D341Med (cell line): ENCODE measurements at places on chromosomes 12 and 14.

DNA sequence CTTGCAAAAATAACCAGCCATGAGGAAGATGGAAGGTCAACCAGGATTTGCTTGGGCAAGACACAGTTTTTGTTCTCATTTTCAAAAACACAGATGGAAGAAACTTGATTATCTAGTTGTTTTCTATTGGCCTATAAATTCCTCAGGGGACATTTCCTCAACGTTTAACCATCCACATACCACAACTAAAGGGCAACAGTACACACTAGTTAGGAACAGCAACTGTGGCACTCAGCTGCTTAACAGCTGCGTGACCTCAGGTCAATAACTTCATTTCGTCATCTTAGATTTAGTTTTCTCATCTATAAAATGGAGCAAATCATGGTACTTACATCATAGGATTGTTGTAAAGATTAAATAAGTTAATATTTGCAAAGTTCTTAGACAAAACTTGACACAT is 18.7 kb downstream of the SSTR1 start:
- no peak for DNase-seq

DNA sequence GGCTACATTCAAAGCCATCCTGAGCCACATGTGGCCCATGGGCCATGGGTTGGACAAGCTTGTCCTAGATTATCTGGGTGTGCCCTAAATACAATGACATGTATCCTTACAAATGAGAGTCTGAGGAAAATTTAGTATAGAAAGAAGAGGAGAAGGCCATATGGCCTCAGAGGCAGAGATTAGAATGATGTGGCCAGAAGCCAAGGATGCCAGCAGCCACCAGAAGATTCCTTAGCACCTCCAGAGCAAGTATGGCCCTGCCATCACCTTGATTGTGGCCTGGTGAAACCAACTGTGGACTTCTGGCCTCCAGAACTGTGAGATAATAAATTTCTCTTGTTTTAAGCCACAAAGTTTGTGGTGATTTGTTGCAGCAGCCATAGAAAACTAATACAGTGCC is 436.9 kb downstream of the RGS6 start:
- no peak for DNase-seq

GRCh38 chr14:77707355-77707723 is 484 bp downstream of the ALKBH1 start:
- DNase-seq, result peak; percentile 58

GRCh38 chr14:37992499-37992898 is 215.2 kb upstream of the SSTR1 start:
- no peak for DNase-seq

DNA sequence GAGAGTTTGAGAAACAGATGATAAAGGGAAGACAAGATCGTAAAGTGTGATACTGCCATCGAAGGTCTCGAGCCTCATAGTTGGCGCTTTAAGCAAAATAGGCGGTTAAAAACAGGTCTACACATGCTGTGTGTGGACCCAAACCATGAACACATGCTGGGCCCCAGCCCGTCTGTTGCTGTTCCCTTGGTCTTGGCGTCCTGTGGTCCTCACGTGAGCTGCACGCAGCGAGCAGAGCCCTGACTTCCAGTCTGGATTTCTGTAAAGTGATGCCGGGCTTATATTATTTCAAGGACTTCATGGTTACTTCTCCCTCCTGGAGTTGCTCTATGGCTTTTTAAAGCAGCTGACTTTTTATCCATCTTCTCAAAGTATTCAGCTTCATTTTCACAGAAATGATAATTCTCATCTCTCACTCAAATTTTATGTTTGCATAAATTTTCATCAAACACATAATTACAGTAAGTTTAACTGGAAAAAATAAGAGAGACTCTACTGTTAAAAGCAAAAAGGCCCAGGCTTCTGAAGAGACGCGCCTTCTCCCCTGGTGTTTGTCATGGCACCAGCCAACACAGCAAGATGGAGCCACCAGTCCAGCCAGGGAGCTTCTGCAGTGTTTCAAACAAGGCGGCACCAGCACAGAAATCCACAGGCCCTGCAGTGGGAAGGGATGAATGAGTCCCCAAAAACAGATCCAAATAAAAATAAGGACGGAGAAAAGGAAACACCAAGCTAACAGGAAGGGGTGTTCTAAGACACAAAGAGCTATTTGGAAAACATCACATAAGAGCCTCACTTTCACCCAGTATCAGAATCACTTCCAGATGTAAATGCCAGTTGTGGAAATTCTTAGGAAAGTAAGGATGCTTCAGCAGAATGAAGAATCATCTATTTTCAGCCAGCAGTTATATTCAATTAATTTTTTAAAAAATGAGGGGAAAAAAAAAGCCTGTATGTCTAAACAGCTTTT is 24.9 kb downstream of the SFSWAP start:
- no peak for DNase-seq
